ENCODE measurements at places on chromosomes 2 and 18.

GRCh38 chr2:8219631-8220355 lies 462.1 kb upstream of the ID2 start:
- DNase-seq, result no peak

GRCh38 chr2:220931491-220931890 lies 640.6 kb downstream of the EPHA4 start:
- no peak for DNase-seq

DNA sequence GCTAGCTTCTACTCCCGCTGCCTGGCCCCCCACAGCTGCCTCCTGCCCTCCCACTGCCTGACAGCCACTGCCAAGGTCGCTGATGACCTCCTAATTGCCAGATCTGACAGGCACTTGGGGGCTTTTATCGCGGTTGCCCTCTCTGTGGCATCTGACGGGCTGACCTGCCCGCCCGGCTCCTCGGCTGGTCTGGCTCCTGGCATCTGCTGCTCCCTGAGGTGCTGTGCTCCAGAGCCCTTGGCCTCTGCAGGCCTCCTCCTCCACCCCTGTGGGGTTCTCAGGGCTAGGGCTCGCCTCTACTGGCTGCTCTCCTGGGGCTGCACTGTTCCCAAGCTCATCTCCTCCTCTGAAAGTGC lies 43.1 kb downstream of the INHBB start:
- DNase-seq, result no peak

GRCh38 chr2:218364196-218364595 lies 7.5 kb downstream of the CATIP start:
- DNase-seq, result no peak

- DNase-seq, result no peak
Observed at GRCh38 chr2:20209373-20210109, 15.4 kb downstream of the SDC1 start.

DNA sequence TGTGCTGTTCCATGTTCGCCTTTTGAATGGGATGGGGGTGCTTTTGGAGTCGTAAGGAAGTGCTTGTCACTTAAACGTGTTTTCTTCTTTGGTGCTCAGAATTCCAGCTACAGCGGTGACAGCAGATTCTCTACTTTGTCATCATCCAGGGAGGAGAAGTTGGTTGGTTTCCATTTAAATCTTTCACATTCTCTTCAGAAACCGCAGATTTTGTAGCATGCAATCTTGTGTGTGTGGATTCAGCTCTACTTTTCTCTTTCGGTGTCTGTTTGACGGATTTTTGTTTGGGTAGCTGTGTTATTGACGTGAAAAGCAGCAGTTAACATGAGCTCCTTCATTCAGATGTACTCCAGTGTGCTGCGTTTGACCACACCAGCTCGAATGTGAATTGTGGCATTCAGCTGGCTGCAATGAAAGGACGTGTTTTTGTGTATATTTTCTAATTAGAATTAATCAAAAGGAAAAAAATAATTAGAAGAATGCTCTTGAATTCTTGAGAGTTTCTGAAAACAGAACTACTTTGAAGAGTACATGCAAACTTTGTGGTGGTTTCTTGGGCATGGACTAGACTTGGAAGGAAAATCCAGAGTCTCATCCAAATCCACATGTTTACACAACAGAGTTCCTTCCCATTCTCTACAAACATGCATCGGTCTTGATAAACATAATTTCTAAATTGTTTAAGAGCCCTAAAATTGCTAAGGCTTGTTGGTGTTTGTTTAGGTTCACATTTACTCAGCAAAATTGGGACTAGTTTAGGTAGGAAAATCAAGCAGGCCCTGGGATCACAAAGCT lies 68.7 kb upstream of the RBM44 start:
- DNase-seq, result no peak

GRCh38 chr2:74670263-74670662 lies 16.2 kb downstream of the SEMA4F start:
- no peak for DNase-seq

- DNase-seq, result no peak
Observed at GRCh38 chr2:55425431-55425831, 5.8 kb upstream of the CCDC88A start.

- DNase-seq, result no peak
Observed at GRCh38 chr2:55163941-55164390, 68.1 kb downstream of the CLHC1 start.

DNA sequence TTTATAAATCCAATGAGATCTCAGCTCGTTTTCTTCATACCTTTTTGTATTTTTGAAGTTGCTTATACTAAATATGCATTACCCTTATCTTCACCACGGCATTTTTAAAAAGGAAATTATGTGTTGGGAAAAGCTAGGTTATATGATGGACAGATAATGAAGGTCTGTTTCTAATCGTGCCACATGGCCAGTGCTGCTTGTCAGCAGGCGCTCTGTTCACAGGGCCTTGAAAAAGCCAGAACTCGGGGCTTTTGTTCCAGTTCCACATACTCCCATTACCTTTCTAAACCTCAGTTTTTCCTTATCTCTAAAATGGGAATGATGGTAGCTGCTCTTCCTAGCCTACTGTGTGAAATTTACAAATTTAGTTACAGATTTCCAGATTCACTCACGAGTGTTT lies 42.0 kb downstream of the EPAS1 start:
- no peak for DNase-seq

DNA sequence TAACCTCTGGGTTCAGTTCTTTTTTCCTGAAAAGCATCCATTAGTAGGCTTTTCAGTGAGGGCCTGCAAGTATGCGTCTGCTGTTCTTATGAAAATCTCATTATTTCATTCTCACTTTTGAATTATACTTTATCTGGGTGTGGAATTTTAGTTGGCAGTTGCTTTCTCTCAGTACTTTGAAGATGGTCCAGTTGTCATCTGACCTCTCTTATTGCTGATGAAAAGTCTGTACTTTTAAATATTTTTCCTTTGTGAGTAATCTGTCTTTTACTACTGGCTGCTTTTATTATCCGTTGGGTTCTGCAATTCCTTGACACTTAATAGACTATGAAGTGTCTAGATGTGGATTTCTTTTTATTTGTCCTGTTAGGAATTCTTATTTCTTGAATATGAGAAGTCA lies 307.8 kb downstream of the CYP26B1 start:
- no peak for DNase-seq

DNA sequence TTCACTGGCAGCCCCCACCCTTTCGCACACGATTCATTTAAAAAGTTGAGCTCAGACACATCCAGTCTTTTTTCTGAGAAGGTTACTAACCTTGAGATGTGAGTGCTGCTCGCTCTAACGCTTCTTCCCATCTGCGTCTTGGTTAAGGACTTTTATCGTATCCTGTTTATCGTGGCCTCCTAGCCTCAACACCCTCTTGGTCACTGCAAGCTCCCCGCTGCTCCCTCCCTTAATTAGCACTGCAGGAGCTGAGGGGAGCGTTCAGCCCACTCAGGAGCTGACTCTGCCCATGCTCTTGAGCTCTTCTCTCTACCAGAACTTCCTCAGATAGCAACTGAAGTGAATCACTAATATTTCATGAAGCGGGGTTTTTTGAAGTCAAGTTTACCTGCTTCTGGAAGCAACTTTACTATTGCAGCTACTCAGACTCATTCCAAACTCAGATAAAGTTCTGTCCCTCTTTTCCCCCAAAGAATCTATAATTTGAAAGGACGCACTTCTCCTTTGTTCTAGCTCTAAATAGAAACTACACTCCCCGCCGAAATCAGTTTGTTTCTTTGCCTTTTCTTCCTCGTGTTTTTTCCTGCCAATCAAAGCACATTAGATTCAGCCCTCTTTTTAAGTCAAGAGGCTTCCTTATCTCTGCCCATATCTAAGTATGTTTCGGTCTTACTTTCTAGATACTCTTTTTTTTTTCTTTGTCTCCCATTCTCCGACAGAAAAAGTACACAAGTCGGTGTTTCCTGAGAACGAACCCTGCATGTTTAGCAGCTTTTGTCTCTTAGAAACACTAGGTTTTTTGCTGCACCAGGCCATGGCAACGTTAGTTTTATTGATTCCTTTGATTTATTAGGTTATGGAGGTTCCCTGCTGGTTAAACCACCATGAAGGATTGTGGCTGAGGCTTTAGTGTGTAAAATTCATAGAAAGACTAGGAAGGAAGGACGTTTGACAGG lies 9.3 kb upstream of the CD226 start:
- DNase-seq, result no peak

- DNase-seq, result peak; percentile 20
Observed at GRCh38 chr18:75276818-75277609, 66.4 kb downstream of the TSHZ1 start.

- DNase-seq, result no peak
Observed at GRCh38 chr2:215921895-215922294, 91.5 kb downstream of the MREG start.

- no peak for DNase-seq
Observed at GRCh38 chr2:136156411-136156810, 38.5 kb upstream of the CXCR4 start.

GRCh38 chr2:127864877-127865276 lies 6.9 kb upstream of the POLR2D start:
- no peak for DNase-seq

DNA sequence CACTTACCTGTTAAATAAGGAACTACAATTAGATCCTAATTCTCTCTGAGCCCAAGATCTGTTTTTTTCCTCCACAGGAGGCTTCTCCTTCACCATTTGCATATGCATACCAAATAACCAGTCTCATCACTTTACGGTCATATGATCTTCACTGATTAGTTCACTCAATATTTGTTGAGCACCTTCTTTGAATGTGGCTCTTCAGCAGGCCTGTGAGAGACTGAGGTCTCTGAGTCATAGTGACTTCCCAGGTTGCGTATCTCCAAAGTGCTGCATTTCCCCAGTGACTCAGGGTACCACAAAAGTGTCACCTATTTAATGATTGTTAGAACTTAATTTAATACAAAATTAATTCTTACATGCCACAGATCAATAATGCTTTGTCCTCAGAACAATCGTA lies 108.8 kb upstream of the TRIB2 start:
- peak; percentile 21 for DNase-seq

DNA sequence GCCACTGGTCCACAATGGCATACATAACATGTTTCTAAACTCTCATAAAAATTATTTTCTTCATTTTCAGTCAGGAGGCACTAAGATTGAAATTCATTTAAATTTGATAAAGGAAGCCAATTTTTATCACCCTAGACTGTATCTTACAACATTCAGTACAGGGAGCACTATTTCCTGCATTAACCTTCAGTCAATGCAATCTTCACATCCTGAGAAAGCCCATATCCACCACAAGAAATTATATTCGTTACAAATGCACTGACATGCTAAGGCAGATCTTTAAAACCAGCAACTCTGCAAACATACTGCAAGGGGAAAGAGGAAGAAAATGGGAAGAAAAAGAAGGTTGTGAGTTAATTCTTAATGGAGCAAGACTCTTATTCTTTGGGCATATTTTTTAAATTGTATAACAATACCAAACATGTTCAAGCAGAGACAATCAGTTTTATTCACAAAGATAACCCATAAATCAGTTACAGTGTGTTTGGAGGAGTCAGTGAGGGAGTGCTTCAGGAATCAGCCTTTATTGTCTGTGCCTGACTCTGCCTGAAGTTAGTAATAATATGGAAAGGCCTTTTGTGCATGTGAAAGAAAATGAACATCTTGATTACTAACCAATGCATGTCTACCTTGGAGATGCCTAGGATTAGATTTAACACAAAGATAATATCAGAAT lies 370.1 kb downstream of the FBXO15 start:
- no peak for DNase-seq

- no peak for DNase-seq
Observed at GRCh38 chr2:205731583-205731981, 49.3 kb downstream of the NRP2 start.

- DNase-seq, result peak; percentile 16
Observed at GRCh38 chr2:231621051-231621879, 28.6 kb downstream of the TEX44 start.

GRCh38 chr2:172926785-172927640 lies 148.6 kb upstream of the MAP3K20 start:
- no peak for DNase-seq

- no peak for DNase-seq
Observed at GRCh38 chr2:169116327-169116726, 47.0 kb downstream of the DHRS9 start.

GRCh38 chr18:24934258-24934932 lies 417.6 kb downstream of the ZNF521 start:
- no peak for DNase-seq

- DNase-seq, result peak; percentile 38
Observed at GRCh38 chr2:119106301-119106897, 52.2 kb downstream of the C1QL2 start.

- DNase-seq, result no peak
Observed at GRCh38 chr2:43279317-43279840, 53.0 kb upstream of the ZFP36L2 start.

DNA sequence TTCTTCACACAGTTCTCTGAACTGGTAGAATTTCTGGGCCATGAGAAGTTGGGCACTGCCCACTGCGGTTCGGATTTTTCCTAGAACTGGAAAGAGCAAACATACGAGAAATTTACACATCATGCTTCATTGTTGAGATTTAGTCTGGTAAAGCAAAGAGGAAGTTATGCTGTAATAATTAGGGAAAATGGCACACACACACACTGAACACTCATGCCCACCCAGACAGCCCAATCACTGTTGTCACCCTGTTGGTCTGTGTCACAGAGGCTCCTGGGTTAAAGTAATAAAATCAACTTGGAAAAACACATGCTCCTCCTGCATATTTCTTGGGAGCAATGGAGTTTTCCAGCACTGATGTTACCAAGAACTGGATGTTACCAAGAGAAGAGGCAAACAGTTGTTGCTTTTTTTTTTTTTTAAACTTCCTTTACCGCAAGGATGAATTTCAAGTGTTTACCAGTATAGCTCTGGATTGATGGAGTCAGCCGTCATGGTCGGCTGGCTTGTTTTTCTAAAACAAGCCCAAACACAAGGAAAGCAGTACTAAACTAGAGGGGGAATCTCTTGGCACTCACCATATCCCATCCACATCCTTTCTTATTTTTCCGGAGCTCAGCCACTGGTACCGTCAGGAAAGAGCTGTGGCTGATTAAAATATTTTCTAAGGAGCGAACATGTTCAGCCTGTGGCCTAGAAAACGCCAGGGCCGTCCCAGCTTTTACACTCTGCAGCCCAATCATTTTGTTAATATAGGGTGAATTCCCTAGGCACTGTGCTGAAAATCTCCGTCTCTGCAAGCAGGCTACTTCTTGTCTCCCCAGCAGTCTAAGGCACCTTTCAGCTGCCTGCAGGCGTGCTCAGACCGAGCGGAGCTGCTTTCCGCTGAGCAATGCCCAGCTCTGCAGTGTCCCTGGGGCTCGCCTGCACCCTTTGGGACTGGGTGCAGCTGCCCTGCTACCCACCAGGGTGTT lies 58.9 kb downstream of the TGIF1 start:
- no peak for DNase-seq

GRCh38 chr2:113716291-113716690 lies 40.2 kb downstream of the SLC35F5 start:
- DNase-seq, result no peak

GRCh38 chr18:34339155-34339554 lies 114.4 kb upstream of the NOL4 start:
- DNase-seq, result no peak

GRCh38 chr2:45237850-45238542 lies 228.7 kb upstream of the SIX2 start:
- peak; percentile 37 for DNase-seq

GRCh38 chr2:239328351-239329191 lies 72.2 kb downstream of the HDAC4 start:
- no peak for DNase-seq

GRCh38 chr2:54928719-54929118 lies 121.5 kb downstream of the RTN4 start:
- DNase-seq, result no peak

GRCh38 chr2:231611273-231612108 lies 18.8 kb downstream of the TEX44 start:
- peak; percentile 77 for DNase-seq

GRCh38 chr2:95046371-95047112 lies 21.0 kb downstream of the MAL start:
- DNase-seq, result no peak

- no peak for DNase-seq
Observed at GRCh38 chr2:182977463-182977862, 60.8 kb downstream of the NCKAP1 start.
